ENCODE measurements at places on chromosomes 5 and 9. TPM values are rescaled to one million over a fixed set of nuclear protein-coding genes. Genes with fewer than 3 reads are reported as not detected.

The FBXW5 gene
- total RNA-seq: 53.7 TPM

The TMED7 gene
- total RNA-seq: 125 TPM

The BHMT gene
- not detected for total RNA-seq

The CDKN2AIPNL gene
- total RNA-seq: 52.9 TPM

The BSPRY gene
- total RNA-seq: not detected

The PCDHGA8 gene
- 8.0 TPM for total RNA-seq

The NXNL2 gene
- total RNA-seq: 0.78 TPM

The IL9 gene
- total RNA-seq: not detected

The SLC45A2 gene
- total RNA-seq: 0.16 TPM

The ZDHHC11B gene
- total RNA-seq: 5.6 TPM

All from occipital lobe (tissue), 3 donors.